ENCODE measurements at places on chromosomes 5 and 9.

GRCh38 chr9:18032636-18033035 is 441.3 kb upstream of the ADAMTSL1 start:
- H3K36me3 ChIP-seq, result no peaks in the 10 kb centered on the region
- no peaks in the 10 kb centered on the region for H3K4me1 ChIP-seq
- H3K27ac ChIP-seq, result no peak overlapping the region
- no peak overlapping the region for H3K4me3 ChIP-seq

- DNase-seq, result peak; percentile 35
- H3K27ac ChIP-seq, result peak overlapping the region; percentile 74
- peak overlapping the region; percentile 10 for H3K4me3 ChIP-seq
- peaks cover 58% of the 10 kb centered on the region for H3K4me1 ChIP-seq
- H3K27me3 ChIP-seq, result no peaks in the 10 kb centered on the region
Measured at GRCh38 chr9:77977210-77977611, 54.4 kb downstream of the GNAQ start.

DNA sequence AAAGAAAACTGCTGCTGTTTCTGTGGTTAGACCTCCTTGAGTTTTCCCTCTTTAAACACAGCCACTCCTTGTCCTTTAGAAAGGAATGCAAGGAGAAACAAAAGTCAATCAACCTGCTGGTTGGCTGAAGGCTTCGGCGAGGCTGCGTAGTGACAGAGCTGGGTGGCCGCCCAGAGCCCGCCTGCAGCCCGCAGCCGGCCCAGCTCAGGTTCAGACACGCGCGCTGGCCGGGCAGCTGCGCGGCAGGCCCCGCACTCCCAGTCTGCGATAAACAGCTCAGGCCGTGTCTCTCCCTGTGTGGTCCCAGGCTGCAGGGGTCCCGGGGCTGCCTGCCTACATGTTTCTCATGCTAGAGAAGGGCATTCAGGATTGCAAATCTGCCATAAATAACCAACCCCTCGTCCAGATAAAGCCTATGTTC is 115.4 kb downstream of the HSD17B3 start:
- no peaks in the 10 kb centered on the region for H3K36me3 ChIP-seq
- DNase-seq, result no peak
- H3K4me3 ChIP-seq, result no peak overlapping the region
- no peak overlapping the region for H3K27ac ChIP-seq
- H3K27me3 ChIP-seq, result peaks cover 29% of the 10 kb centered on the region

- no peak overlapping the region for H3K27ac ChIP-seq
- H3K4me3 ChIP-seq, result no peak overlapping the region
- peaks cover 6% of the 10 kb centered on the region for H3K36me3 ChIP-seq
- H3K27me3 ChIP-seq, result no peaks in the 10 kb centered on the region
- DNase-seq, result no peak
Measured at GRCh38 chr5:1511651-1512540, 11.9 kb downstream of the LPCAT1 start.

DNA sequence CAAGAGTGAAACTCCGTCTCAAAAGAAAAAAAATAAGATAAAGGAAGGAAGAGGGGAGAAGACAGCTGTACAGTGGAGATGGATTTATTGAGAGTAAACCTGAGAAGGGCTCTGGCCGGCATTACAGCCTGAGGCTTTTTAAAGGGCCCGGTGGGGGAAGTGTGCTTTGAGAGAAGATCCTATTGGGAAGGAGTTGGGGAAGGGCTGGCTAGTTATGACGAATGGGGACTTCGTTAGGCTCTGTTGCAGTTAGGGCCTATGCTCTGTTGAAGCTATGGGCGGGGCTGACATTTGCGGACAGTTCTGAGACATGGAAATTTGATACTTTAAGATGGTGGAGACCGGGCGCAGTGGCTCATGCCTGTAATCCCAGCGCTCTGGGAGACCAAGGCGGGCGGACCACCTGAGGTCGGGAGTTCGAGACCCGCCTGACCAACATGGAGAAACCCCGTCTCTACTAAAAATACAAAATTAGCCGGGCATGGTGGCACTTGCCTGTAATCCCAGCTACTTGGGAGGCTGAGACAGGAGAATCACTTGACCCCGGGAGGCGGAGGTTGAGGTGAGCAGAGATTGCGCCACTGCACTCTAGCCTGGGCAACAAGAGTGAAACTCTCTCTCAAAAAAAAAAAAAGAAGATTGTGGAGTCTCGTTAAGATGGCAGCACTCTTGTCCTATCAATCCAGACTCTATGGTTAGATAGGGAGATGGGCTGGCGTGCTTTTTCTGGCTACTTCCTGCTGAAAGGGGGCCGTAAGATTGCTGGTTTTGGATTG is 33.2 kb downstream of the C9orf50 start:
- H3K27ac ChIP-seq, result no peak overlapping the region
- DNase-seq, result no peak
- peaks cover 19% of the 10 kb centered on the region for H3K4me1 ChIP-seq
- no peaks in the 10 kb centered on the region for H3K27me3 ChIP-seq

- no peak for DNase-seq
- no peak overlapping the region for H3K4me3 ChIP-seq
- H3K4me1 ChIP-seq, result no peaks in the 10 kb centered on the region
- H3K27me3 ChIP-seq, result peaks cover 3% of the 10 kb centered on the region
Measured at GRCh38 chr9:4464911-4465513, 25.3 kb upstream of the SLC1A1 start.

GRCh38 chr5:90834711-90835110 is 276.1 kb downstream of the ADGRV1 start:
- H3K36me3 ChIP-seq, result no peaks in the 10 kb centered on the region
- H3K27me3 ChIP-seq, result peaks cover 19% of the 10 kb centered on the region
- no peak for DNase-seq
- no peak overlapping the region for H3K27ac ChIP-seq

GRCh38 chr9:108212184-108212583 is 643.6 kb downstream of the ACTL7B start:
- DNase-seq, result no peak
- no peak overlapping the region for H3K27ac ChIP-seq
- H3K4me3 ChIP-seq, result no peak overlapping the region
- no peaks in the 10 kb centered on the region for H3K4me1 ChIP-seq

- no peak overlapping the region for H3K27ac ChIP-seq
- H3K27me3 ChIP-seq, result no peaks in the 10 kb centered on the region
- H3K36me3 ChIP-seq, result no peaks in the 10 kb centered on the region
- peak; percentile 25 for DNase-seq
- H3K4me1 ChIP-seq, result peaks cover 12% of the 10 kb centered on the region
Measured at GRCh38 chr9:137305060-137305797, 3.2 kb upstream of the NRARP start.

DNA sequence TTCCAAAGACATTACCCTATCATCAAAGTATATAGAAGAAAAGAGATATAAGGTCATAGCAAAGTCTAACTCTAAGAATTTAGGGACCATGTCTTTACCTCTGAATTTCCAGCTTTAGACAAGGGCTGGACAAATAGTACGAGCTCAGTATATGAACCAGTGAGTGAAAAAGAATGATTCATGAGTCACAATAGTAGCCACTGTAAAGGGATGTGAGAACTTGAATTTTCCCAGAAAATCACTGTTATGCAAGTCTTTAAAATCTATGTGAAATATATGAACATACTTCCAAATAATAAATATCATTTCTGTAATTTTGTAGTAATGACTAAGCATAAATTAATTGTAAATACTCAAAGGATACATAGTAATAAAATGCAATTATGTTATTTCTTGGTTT is 305.9 kb upstream of the PRR16 start:
- no peak for DNase-seq
- no peaks in the 10 kb centered on the region for H3K27me3 ChIP-seq
- H3K36me3 ChIP-seq, result no peaks in the 10 kb centered on the region
- H3K27ac ChIP-seq, result no peak overlapping the region
- no peak overlapping the region for H3K4me3 ChIP-seq

- DNase-seq, result no peak
- no peak overlapping the region for H3K27ac ChIP-seq
Measured at GRCh38 chr9:91333551-91333950, 28.2 kb downstream of the AUH start.

DNA sequence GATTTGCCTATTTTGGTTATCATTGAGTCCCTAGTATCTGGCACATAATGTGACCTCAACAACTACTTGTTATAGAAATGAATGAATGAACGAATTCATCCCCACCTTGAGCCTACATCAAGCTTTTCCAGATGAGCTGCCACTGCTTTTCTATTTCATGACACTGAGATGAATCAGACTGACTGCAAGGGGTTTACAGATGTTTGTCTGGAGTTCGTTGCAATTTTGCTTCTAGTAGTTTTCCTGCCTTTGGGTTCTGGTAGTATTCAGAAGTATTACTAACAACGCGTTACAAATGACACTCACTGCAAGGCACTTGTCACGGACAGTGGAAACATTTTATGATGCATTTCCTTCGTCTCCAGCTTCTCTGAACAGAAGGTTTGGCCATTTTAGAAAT is 222.3 kb downstream of the CD180 start:
- no peaks in the 10 kb centered on the region for H3K27me3 ChIP-seq
- no peak overlapping the region for H3K4me3 ChIP-seq
- no peak overlapping the region for H3K27ac ChIP-seq
- H3K4me1 ChIP-seq, result no peaks in the 10 kb centered on the region
- DNase-seq, result no peak
- H3K36me3 ChIP-seq, result no peaks in the 10 kb centered on the region

Measured in naive thymus-derived CD8-positive, alpha-beta T cell (primary cell).